Hepatocyte (in vitro differentiated cells): ENCODE measurements at places on chromosomes 16 and 17. TPM values are rescaled to one million over a fixed set of nuclear protein-coding genes. Genes with fewer than 3 reads are reported as not detected.

- H3K27me3 ChIP-seq, result no peaks in the 10 kb centered on the region
- H3K36me3 ChIP-seq, result no peaks in the 10 kb centered on the region
- no peak for DNase-seq
- H3K4me3 ChIP-seq, result no peak overlapping the region
- no peaks in the 10 kb centered on the region for H3K4me1 ChIP-seq
These were observed 346.6 kb downstream of the PMP22 start for GRCh38 chr17:14918540-14918939.

- no peaks in the 10 kb centered on the region for H3K36me3 ChIP-seq
- H3K4me3 ChIP-seq, result no peak overlapping the region
These were observed 7.8 kb downstream of the HNF1B start for GRCh38 chr17:37737081-37737480.

DNA sequence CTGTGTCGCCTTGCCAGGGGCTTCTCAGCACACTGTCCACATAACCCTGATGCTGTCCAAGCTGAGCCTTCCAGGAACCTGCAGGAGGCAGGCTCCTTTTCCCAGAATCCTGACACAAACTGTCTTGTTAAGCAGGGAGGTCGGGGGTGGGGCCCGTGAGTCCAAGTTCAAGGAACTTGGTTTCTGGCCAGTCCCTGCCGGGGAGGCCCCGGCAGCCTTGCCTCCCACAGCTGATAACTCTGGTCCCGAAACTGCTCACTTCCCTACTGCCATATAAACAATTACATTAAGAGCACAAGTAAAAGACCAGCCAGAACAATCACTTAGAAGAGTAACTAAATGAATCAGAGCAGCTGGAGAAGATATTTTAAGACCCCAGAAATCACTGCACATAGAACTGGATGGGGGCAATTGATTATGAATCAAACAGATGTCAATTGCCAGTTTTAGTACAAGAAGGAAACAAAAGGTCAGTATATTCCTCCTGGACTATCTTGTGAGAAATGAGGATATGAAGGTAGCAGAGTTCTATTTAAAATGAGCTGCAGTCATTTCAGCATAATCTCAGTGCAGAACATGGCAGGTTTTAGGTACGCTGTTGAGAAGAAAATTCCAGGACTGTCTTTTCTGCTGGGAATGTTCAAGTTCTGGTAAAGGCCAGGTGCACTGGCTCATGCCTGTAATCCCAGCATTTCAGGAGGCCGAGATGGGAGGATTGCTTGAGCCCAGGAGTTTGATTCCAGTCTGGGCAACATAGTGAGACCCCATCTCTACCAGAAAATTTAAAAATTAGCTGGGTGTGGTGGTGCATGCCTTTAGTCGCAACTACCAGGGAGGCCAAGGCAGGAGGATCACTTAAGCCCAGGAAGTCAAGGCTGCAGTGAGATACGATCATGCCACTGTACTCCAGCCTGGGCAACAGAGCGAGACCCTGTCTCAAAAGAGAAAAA is 169.8 kb downstream of the PITPNC1 start:
- H3K27me3 ChIP-seq, result no peaks in the 10 kb centered on the region
- peak overlapping the region; percentile 17 for H3K27ac ChIP-seq
- peaks cover 5% of the 10 kb centered on the region for H3K4me1 ChIP-seq
- no peak overlapping the region for H3K4me3 ChIP-seq
- DNase-seq, result peak; percentile 51

DNA sequence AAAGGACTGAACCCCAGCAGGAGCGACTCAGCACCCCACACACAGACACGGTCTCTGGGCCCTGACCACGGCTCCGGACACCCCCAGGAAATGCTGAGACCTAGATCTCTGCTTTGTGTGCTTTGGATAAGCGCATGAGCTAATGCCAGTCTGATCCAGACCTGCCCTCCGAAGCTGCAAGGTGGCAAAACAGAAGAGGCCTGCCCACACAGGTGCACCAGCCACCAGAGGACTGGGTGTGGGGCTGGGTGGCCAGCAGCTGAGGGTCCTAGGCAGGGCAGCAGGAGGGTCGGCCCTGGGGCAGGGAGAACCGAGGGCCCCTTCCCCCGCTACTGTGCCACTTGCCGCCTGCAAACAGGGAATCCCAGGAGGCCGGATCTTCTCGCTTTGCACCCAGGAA is 30.7 kb upstream of the EIF1 start:
- no peak overlapping the region for H3K4me3 ChIP-seq
- H3K4me1 ChIP-seq, result peaks cover 32% of the 10 kb centered on the region
- no peak for DNase-seq
- H3K27ac ChIP-seq, result no peak overlapping the region
- no peaks in the 10 kb centered on the region for H3K36me3 ChIP-seq

GRCh38 chr17:49913226-49914095 is 55.5 kb upstream of the DLX4 start:
- DNase-seq, result no peak
- no peaks in the 10 kb centered on the region for H3K4me1 ChIP-seq
- no peak overlapping the region for H3K4me3 ChIP-seq
- no peak overlapping the region for H3K27ac ChIP-seq

- H3K4me1 ChIP-seq, result peaks cover 7% of the 10 kb centered on the region
- no peak overlapping the region for H3K4me3 ChIP-seq
- DNase-seq, result no peak
- no peak overlapping the region for H3K27ac ChIP-seq
- H3K27me3 ChIP-seq, result no peaks in the 10 kb centered on the region
- H3K36me3 ChIP-seq, result no peaks in the 10 kb centered on the region
These were observed 254.5 kb upstream of the ELAC2 start for GRCh38 chr17:13272296-13272695.

DNA sequence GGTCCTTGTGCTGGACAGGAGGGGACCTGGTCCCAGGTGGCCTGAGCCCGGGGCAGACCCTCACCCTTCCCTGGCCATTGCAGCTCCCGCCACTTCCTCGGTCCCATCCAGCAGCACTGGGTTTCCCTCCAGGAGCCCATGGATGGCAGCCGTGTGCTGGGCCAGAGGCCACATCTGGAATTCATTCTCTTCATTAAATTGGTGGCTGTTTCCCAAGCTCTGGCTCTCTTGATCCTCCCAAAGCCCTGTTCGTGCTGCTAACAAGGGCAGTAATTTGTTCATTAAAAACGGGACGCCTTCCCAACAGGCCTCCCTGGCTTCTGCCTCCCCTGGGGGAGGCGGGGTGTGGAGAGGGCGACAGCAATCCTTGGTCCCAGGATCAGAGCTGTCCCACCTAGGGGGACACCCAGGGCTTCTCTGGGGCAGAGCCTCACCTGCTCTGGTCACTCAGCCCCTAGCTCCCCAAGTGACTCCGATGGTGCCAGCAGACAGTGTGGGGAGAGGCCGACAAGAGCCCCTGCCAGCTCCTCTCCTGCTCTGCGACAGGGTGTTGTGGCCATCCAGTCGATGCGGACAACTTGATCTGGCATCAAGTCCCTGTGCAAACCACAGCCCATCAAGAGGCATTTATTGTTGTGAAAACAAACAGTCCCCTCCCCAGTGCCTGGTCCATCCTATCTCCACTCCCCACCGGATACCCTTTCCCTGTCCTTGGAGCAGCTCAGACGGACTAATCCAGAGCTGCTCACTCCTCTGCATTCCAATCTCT is 44.0 kb downstream of the SDK2 start:
- H3K27ac ChIP-seq, result no peak overlapping the region
- DNase-seq, result no peak
- no peaks in the 10 kb centered on the region for H3K27me3 ChIP-seq
- H3K36me3 ChIP-seq, result no peaks in the 10 kb centered on the region

Gene CCDC144A
- 0.47 and 0.51 TPM in 2 replicates for polyA plus RNA-seq

Gene SLFN13
- polyA plus RNA-seq, result 1.5 and 2.2 TPM in 2 replicates

Gene HSD17B2
- 63.5 and 91.1 TPM in 2 replicates for polyA plus RNA-seq

Gene SBK1
- 9.7 and 10.8 TPM in 2 replicates for polyA plus RNA-seq
